ENCODE measurements at places on chromosomes 1 and 21.

DNA sequence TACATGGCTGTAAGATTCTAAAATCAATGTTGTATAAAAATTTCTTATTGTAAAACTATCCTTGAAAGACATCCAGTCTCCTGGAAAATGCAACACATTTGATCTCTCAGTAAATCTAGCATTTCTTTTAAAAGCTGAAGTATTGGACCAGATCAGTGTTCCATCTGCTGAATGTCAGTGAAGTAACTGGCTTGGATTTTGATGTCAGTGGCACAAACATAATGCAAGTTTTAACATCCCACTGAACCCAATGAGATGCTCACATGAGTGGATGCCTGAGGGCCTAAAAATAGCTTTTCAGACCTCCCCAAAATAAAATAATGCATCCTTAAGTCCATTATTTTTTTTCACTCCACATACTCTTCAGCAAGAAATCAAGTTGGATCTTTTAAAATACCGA is 1432.2 kb downstream of the MRPL39 start:
- DNase-seq, result no peak

DNA sequence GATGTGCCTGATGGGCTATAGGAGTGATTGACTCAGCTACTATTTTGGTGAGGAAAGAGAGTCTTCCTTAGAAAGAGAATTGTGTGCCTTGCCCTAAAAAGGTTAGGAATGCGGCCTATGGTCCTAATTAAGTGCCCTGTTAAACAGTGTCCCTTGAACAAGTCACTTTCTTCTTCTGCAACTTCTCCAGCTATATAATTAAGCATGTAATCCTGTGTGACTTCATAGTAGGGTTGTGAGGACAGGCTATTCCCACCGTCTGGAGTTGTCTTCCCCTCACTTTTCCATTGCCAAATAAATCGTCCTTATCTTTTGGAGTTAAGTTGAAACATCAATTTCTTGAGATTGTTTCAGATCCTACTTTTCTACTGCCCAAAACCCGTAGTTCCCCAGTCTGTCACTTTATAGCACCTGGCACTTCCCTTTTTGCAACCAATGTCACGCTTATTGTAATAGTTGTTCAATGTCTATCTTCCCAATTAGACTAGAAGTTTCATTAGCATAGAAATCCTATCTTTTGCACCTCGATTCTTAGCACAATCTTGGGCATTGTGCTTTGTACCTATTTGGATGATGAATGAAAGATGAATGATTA is 27.6 kb upstream of the SLC16A1 start:
- no peak for DNase-seq

DNA sequence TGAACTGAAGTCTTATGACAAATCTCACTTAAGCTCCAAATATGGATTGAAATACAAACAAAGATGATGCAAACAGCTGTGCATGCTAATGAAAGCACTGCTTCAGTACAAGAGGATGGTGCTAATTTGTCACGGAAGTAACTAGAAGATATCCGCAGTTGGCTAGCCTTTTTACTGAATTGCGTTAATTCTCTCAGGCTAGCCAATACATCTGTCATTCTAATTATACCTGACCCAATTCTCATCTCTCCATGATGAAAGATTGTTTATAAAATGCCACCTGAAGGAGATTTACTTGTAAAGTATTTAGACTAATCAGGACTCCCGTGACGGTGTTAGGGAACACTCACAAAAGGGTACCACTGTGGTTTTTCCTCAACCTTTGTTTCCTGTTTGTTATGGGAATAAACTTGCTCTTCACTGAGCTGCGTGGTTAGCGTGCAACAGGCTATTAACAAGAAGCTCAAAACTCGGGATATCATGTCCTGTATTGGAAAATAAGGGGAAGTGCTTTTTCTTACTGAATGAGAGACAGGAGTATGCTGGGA is 162.5 kb downstream of the APP start:
- DNase-seq, result no peak

GRCh38 chr1:87336623-87337067 is 8.0 kb downstream of the LMO4 start:
- no peak for DNase-seq

DNA sequence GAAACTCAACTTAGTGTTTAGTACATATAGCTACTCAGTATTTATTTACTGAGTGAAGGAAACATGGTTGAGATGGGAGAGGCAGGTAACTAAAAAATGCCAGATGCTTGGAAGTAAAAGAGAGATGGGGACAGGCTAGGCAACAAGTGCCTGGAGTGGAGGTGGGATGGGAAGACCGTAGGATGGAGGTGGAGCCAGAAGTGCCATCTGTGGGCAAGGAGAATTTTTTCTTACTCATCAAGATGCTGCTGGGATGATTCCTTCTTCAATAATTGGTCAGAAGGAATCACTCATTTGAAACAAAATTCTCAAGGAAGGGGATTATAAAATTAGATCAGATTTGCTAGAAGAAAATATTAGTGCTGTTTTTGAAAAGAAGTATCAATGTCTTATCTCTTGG is 72.9 kb downstream of the IFI44 start:
- no peak for DNase-seq

DNA sequence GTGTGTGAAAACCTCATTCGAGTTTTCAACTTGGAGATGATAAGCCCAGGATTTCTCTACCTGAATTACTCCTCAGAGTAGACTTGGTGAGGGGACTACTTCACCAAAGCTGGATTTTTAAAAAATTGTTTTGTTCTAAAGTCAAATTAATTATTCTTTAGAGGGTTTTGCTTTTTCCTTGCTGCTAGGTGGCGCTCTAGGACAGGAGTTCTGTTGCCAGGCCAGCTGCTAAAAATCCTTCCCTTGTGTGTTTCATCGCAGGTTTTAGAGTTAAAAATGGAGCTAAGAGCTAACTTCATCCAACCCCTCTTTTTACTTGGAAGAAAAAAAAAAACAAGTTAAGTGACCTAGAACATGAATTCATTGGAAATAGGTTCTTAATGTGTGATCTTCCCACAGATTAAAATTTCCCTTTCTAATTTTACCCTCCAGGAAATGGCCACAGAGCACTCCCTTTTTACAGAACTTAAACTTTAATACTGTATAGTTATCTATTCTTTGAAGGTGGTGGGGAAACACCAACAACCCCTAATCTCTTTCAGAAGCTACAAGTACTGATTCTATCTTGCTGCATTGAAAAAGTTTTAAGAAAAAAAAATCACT is 36.7 kb upstream of the FAM163A start:
- DNase-seq, result peak; percentile 41

- no peak for DNase-seq
These were observed 5.8 kb downstream of the ABCB10 start for GRCh38 chr1:229552732-229553131.

- no peak for DNase-seq
These were observed 50.1 kb downstream of the VPS13D start for GRCh38 chr1:12279728-12280464.

- peak; percentile 25 for DNase-seq
These were observed 60.7 kb upstream of the ATP5PO start for GRCh38 chr21:33976082-33977016.

DNA sequence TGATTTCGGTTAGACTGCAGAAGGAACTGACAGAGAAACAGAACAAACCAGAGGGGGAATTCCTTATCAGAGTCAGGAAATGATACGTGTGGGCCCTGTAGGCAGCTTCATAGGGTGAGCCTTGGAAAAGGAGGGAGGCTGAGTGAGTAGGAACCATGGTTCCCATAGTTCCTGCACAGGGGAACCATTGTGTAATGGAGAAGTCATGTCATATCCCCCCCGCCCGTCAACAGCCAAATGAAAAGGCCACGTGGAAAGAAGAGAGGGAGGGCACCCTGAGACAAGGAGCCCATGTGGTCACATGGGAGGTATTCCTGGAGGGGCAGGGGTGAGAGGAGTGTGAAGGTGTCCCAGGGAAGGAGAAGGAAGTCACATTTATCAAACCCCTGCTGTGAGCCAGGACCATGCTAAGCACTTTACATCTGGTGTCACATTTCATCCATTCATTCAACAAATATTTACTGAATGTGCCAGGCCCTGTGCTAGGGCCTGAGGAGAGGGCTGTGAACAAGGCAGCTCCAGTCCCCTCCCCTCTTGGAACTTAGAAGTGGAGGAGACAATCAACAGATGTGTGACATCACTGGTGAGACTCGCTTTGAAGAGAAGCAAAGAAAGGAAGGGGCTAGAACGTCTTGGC is 15.7 kb upstream of the FGR start:
- no peak for DNase-seq

DNA sequence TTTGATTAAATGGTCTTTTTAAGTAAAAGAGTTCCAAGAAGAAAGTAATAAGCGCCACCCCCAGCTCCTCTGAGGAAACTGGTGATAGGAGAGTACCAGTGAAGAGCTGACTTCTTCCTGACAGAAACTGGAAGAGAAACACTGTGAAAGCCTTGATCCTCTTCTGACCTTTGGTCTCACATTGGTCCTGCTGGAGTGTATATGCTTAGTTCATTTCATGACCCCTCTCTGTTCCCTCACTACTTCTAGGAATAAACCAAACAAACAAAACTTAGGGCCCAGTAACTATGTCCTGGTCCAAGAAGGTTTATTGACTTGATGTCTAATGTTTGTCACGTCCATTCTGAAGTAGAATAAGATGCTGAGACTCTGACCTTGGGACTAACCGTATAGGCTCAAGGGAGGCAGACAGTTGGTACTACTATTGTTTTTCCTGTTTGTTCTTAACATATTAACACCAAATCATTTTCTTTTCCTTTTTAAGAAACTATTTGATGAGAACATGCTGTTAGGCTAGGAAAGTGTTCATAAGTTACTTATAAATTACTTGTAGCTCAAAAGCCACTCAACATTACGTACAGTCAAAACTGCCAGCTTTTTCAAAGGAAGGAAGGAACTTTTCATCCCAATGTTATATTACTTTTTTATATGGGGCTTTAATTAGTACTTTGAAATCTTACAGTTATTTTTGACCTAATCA is 57.9 kb downstream of the MIER1 start:
- DNase-seq, result no peak

GRCh38 chr1:246099570-246099969 is 407.5 kb downstream of the SMYD3 start:
- no peak for DNase-seq

- DNase-seq, result peak; percentile 67
These were observed 749 bp downstream of the IBA57 start for GRCh38 chr1:228166170-228166936.

- DNase-seq, result no peak
These were observed 32.5 kb upstream of the ASPM start for GRCh38 chr1:197178998-197179397.

Data from CD8-positive, alpha-beta T cell (primary cell).